Right renal cortex interstitium (tissue), 3 donors: ENCODE measurements at places on chromosomes 7 and 10. TPM values are rescaled to one million over a fixed set of nuclear protein-coding genes. Genes with fewer than 3 reads are reported as not detected.

DNA sequence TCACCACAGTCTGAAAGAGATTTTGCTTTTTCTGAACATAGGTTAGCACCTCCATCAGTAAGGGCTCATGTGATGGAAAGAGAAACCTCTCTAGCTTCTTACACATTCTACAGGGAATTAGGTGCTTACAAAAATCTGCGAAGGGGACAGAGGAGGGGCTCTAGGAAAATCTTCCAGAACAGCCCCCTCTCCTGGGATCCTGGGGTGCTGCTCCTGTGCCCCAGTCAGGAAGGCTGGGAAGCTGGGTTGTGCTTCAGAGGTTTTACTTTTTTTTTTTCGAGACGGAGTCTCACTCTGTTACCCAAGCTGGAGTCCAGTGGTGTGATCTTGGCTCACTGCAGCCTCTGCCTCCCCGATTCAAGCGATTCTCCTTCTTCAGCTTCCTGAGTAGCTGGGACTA is 7.5 kb upstream of the FAM171A1 start:
- no peak for DNase-seq

Gene SLC26A3
- polyA plus RNA-seq: 0.40 TPM

- DNase-seq: no peak
These were observed 72.6 kb downstream of the OSBPL3 start for GRCh38 chr7:24907311-24907886.

- no peak for DNase-seq
These were observed 729.8 kb downstream of the LRMDA start for GRCh38 chr10:76161301-76161582.

GRCh38 chr7:95520136-95520535 is 34.4 kb downstream of the ASB4 start:
- DNase-seq: no peak

DNA sequence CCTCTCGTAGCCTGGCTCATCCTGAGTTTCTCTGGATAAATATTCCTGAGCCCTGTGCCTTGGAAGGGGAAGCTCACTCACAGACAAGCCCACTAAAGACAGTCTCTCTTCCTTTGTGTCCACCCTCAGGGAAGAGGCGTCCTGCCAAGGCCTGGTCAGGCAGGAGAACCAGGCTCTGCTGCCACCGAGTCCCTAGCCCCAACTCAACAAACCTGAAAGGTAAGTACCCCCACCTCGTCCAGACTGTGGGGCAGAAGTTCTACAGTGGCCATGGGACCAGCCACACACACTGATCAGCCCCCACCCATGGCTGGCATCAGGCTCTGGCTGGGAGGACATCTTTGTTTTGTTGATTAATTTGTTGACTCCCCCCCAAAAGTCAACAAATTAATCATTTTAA is 2.8 kb downstream of the GPR15LG start:
- DNase-seq: no peak

GRCh38 chr7:20577441-20578071 is 37.9 kb upstream of the ABCB5 start:
- DNase-seq: no peak

- no peak for DNase-seq
These were observed 27.2 kb upstream of the MSRB2 start for GRCh38 chr10:23067939-23068775.

- no peak for DNase-seq
These were observed 39.8 kb downstream of the MET start for GRCh38 chr7:116711790-116712189.

- DNase-seq: no peak
These were observed 214.4 kb upstream of the KIAA1217 start for GRCh38 chr10:23994459-23995046.

Gene MINDY4
- 11.4 TPM for polyA plus RNA-seq
